Putamen (tissue), 1 donor: ENCODE measurements at places on chromosomes 1 and 21.

- no peak for DNase-seq
These were observed 73.9 kb downstream of the RAP1GAP start for GRCh38 chr1:21594935-21595897.

DNA sequence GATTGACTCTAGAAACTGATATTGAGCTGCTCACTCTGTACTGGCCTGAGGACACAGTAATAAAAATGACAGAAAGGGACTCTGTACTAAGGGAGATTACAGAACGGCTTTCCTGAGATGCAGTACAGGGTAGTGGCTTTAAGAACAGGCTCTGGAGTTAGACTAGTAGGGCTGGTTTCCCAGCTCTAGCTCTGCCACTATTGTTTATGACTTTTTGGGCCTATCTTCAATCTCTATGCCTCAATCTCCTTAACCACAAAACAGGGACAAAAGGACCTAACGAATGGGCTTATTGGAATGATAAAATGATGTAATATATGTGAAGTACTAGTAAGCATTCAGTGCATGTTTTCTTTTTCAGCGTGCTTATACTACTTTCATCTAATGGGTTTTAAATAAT lies 1.4 kb downstream of the DEPDC1 start:
- no peak for DNase-seq

DNA sequence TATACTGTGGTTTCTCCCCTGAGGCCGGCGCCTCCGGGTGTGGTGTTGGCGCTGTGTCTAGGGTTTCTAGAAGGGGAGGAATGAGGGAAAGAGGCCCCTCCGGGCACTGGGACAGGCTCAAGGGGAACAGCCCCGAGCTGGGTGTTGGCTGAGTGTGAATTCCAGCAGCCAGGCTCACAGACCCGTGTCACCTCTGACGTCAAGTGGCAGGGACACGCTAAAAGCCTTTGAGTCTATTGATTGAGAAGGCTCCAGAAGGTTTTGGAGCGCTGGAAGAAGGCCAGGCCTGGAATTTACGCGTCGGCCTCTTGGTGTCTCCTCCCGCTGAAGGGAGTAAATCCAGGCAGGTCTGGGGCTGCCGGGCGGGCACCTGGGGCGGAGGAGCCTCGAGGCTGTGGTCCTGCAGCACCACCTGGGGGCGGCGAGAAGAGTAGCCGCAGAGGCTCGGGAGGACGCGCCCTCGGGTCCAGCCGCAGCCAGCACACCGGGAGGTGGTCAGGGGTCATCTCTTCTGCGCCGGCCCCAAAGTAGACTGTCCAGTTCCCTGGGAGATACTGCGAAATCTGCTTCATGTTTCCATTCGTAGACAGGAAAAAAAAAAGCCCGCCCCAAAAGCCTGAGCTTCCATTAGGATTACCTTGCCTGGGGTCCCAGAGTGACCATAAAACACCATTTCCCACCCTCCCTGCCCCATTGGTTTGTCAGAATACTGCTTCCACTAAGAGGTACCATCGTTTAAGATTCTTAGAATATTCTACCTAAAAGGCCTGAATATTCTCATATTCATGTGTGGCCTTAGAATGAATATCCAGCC lies 61.7 kb downstream of the TLR5 start:
- DNase-seq, result peak; percentile 16

- DNase-seq, result no peak
These were observed 11.2 kb downstream of the PSEN2 start for GRCh38 chr1:226881515-226882185.

- DNase-seq, result no peak
These were observed 4.8 kb upstream of the HRNR start for GRCh38 chr1:152228831-152229230.

DNA sequence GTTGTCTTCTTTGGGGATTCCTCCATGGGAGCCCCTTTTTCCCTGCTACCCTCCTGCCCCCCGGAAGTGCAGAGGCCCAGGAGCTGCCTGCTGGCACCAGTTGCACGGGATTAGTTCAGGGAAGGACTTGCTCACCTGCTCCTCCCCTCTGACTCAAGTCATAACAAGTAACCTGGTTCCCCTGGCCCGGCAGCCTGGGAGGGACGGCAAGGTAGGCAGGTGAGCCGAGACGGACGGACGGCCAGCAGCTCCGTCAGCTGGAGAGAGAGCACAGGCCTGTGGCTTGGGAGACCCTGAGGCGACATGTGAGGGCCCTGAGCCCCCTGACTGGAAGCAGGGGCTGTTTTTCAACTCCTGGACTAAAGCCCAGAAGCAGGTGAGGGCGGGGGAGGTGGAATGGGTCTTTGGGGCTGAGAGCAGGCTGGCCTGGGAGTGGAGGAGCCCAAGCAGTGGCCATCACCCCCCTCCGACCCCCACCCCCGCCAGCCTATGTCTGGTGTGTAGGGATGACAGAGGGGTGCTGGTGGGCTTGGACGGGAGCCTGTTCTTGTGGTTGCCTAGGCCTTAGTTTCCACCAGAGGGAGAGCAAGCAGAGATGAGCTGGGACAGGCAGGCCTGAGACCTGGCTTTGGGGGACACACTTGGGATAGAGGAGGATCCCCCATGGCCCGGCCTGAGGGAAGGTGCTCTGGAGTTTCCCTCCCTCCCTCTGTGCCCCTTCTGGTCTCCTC lies at the start of gene INAVA:
TSS of gene INAVA (plus strand) at position 189 of the 731 bp plus-strand sequence. CDS start 3,501 bp downstream, outside the sequence.
- no peak for DNase-seq

GRCh38 chr1:27979151-27979858 lies 19.5 kb downstream of the XKR8 start:
- peak; percentile 57 for DNase-seq

- peak; percentile 69 for DNase-seq
These were observed 86.9 kb downstream of the UCK2 start for GRCh38 chr1:165914136-165914798.

GRCh38 chr1:193406901-193407300 lies 220.5 kb upstream of the B3GALT2 start:
- peak; percentile 38 for DNase-seq

GRCh38 chr1:247548769-247549182 lies at the start of gene GCSAML:
GCSAML (plus strand) TSS chr1:247549134; CDS start chr1:247549192, 58 bp downstream.
- no peak for DNase-seq

DNA sequence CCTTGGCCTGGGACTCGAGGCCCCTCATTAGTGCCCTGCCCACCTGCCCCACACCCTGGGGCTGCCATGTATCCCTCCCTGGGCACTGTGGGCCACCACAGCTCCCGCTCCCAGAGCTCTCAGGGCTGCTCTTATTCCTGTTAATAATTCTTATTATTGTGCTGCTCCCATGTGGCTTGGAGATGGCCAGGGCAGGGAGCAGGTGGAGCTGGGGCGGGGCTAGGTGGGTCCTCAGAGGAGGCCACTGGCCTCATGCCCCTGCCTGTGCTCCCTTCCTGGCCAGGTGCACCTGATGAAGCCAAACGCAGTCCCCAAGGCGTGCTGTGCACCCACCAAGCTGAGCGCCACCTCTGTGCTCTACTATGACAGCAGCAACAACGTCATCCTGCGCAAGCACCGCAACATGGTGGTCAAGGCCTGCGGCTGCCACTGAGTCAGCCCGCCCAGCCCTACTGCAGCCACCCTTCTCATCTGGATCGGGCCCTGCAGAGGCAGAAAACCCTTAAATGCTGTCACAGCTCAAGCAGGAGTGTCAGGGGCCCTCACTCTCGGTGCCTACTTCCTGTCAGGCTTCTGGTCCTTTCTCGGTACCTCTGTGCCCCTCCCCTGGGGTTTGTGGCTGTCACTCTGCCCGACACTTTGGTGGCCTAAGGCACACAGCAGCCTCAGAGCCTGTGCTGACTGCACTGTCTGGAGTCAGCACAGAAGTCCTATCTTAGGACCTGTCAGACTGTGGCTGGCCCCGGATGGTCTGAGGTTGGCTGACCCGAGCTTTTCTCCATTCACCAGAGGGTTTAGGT lies 34.1 kb downstream of the BMP8A start:
- DNase-seq, result no peak

DNA sequence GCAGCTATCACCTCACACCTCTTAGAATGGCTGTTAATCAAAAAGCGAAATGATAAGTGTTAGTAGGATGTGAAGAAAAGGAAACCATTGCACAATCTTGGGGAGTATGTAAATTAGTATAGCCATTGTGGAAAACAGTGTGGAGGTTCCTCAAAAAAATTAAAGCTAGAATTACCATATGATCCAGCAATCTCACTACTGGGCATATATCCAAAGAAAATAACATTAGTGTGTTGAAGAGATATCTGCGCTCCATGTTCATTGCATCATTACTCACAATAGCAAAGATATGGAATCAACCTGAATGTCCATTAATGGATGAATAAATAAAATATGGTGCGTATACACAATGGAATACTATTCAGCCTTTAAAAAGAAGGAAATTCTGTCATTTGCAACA lies 68.9 kb downstream of the SNRPE start:
- DNase-seq, result no peak

DNA sequence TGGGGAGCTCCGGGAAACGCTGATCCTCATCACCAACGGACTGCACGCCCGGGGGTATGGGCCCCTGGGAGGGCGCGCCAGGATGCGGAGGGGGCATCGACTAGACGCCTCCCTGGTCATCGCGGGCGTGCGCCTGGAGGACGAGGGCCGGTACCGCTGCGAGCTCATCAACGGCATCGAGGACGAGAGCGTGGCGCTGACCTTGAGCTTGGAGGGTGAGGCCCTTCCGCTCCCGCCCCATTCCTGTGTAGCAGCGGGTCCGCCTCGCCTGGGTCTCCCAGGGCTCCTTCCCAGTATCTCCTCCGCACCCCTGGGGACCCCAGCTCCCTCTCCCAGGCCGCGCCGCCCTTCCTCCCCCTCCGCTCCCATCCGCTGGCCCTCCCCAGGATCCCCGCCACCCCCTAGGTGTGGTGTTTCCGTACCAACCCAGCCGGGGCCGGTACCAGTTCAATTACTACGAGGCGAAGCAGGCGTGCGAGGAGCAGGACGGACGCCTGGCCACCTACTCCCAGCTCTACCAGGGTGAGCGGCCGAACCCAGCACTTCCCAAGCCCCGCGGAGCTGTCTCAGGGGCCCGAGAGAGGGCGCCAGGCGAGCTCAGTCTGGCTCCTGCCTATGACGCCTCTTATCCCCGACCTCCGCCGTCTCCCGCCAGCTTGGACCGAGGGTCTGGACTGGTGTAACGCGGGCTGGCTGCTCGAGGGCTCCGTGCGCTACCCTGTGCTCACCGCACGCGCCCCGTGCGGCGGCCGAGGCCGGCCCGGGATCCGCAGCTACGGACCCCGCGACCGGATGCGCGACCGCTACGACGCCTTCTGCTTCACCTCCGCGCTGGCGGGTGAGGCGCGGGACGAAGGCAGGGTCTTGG lies 5.0 kb downstream of the HAPLN2 start:
- DNase-seq, result no peak

DNA sequence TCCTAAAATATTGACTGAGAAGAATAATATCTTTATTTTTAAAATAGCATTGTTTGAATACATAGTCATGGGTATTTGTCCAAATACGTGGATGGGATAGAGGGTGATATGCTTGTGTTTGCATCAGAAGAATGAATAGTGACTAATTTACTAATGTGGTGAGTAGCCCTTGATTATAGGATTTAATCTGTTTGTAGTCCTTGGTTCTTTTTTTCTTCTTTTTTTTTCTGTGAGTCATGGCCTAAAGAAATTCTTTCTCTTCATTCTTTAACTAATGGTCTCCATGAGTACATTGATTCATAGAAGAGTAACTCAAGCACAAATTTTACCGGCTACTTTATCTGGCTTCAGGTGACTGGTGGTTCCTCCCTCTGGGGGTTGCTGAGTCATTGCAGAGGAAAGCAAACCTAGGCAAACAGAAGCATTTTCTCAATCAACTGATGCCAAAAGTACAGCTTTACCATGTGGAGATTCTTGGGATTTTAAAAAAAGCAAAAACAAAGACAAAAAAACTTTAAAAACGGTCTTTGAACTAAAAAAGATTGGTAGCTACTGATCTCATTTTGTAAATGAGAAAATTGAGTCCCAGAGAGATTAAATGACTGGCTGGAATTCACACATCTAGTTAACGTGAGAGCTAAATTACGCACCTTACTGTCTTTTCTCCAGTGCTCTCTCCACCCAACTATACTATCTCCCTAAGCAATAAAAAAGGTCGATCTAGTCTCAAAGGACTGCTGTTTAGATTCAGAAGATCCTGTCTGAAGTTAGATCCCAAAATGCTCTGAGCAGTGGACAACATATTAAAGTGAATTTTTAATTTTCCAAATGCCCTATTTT lies 40.5 kb downstream of the AK5 start:
- DNase-seq, result no peak

GRCh38 chr1:23122023-23122748 lies 46.5 kb downstream of the LUZP1 start:
- DNase-seq, result no peak

GRCh38 chr1:95088303-95088702 lies 15.6 kb upstream of the ALG14 start:
- DNase-seq, result no peak

DNA sequence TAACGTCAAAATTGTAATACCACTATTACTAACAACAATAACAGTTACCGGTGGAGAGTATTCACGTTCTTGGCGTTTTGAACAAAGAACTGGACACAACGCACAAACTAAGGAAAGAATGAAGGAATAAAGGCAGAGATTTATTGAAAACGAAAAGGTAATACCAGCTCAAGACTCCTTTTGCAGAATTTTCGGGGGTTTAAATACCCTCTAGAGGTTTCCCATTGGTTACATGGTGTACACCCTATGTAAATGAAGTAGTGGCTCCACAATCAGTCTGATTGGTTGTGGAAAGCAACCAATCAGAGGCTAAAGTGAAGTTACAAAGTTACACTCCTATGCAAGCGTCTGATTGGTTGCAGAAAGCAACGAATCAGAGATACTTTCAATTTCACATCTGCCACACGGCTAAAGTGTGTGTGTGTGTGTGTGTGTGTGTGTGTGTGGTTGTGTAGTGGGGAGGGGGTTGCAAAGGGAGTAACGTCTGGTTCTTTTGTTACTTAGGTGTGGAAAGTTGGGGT lies 1.1 kb upstream of the GTF2B start:
- DNase-seq, result peak; percentile 29

GRCh38 chr21:19995253-19995652 lies 1003.0 kb upstream of the NCAM2 start:
- no peak for DNase-seq

GRCh38 chr1:234782791-234783190 lies 172.8 kb upstream of the IRF2BP2 start:
- DNase-seq, result no peak

DNA sequence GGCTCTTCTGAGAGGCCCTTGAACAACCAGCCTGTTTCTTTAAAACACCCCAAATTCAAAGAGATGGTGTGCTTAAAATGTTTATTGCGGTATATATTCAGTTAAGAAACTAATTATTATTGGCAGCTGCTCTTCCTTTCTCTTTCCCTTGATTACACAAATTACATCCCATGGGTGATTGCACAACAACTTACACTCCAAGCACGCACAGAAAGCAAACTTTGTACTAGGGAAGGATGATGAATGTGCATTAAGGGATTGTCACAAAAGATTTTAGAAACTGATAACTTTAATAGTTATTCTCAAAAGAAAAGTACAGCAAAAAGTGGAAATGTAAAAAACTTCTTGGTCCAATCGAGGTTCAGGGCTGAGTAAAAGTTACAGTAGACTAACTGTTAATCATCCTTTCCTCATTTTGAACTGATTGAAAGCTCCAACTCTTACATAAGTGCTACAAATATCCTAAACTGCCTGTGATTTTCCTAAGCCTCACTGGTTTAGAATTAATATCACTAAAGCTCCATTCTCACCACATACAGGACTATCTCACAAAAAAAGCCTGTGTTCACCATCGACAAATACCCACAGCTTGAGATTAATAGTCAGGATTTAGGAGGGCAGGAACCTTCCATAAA lies 153.4 kb downstream of the TTLL7 start:
- DNase-seq, result no peak

GRCh38 chr1:38781872-38782617 lies 77.5 kb downstream of the RRAGC start:
- DNase-seq, result no peak

GRCh38 chr1:58143972-58144697 lies 402.4 kb downstream of the OMA1 start:
- no peak for DNase-seq

GRCh38 chr1:187078321-187078720 lies 249.6 kb downstream of the PLA2G4A start:
- DNase-seq, result no peak
